ENCODE measurements at places on chromosomes 2 and 18. TPM values are rescaled to one million over a fixed set of nuclear protein-coding genes. Genes with fewer than 3 reads are reported as not detected.

The ESPNL gene
- 0.07 TPM for total RNA-seq

The RIT2 gene
- total RNA-seq = not detected

The MOCOS gene
- total RNA-seq = not detected

The LAMA3 gene
- 0.53 TPM for total RNA-seq

Measured in naive thymus-derived CD4-positive, alpha-beta T cell (primary cell).